ENCODE measurements at places on chromosomes 4 and X. TPM values are rescaled to one million over a fixed set of nuclear protein-coding genes. Genes with fewer than 3 reads are reported as not detected.

GRCh38 chrX:48540028-48540375 lies 488 bp downstream of the TBC1D25 start:
- DNase-seq, result no peak

DNA sequence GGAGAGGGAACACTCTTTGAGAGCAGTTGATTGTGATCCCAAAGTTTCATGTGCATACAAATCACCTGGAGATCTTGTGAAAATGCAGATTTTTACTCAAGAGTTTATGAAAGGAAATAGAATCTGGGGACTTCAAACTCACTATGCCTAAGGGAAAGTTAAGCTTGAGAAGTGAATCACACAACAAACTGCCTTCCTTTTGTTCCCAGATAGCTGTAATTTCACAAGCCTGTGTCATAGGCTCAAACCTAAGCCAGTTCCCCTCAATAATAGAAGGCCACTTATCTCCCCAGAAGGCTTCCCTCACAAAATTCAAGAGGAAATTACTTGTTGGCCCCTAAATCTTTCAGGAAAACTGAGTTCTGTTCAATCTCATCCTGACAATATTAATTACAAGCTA lies 132.8 kb upstream of the MAGEB16 start:
- DNase-seq, result no peak

DNA sequence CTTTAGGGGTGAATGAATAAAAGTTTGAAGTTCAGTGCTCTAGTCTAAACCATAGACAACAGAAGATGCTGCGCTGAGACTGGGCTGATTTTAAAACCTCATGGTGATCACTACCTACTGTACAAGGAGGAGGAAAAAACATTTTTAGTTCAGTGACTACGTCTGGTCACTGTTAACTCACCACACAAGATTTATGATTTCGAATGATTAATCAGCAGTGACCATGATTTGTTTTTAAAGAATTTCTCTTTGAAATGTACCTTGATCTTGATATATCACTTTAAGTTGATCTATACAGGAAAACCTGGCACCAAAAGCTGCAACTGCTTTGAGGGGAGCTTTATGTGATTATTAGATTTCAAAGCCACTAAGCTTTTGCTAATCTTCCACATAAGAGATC lies 286.3 kb downstream of the PDGFC start:
- DNase-seq, result no peak

GRCh38 chrX:15804563-15804962 lies 14.3 kb downstream of the ZRSR2 start:
- DNase-seq, result no peak

GRCh38 chrX:16664626-16665025 lies 14.7 kb downstream of the S100G start:
- DNase-seq, result no peak

DNA sequence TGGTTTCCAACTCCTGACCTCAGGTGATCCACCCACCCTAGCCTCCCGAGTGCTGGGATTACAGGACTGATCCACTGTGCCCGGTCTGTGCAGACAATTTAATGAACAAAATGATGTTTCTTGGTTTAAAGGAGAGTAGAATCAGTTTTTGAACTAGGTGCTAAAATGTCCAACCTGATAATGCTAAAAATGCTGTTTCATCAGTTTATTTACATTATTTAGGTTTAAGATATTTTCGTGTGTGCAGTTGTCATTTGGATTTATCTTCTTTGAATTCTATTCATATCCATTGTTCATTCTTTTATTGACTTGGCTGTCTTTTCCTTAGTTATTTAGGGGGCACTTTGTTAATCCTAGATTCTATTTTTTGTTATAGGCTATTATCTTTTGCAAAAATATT lies 18.0 kb upstream of the GABRB1 start:
- DNase-seq, result no peak

DNA sequence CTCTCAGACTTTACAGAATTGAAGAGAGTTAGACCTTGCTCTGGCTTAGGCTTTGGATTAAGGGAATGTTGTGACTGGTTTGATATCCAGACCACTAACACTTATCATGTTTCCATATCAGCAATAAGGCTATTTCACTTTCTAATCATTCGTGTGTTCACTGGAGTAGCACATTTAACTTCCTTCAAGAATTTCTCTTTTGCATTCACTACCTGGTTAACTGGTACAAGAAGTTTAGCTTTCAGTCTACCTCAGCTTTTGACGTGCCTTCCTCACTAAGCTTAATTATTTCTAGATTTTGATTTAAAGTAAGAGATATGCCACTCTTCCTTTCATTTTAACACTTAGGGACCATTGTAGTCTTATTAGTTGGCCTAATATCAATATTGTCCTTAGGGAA lies 62.6 kb downstream of the CASP6 start:
- DNase-seq, result no peak

DNA sequence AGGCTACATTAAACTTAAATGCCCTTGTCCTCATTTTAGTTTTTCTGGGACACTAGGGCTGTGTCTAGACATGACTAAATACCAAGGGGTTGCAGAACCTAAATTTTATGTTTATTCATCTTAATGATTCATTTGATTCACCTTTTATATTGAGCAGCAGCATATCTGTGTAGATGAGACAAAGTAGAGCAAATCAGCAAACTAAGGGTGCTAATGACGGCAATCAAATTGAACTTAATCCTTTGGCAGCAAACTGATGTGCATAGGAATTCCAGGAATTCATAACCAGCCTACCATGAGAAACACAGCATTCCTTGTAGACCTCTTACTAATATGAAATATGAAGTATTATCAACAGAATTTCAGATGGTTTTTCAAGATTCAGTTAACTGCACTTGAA lies 25.1 kb downstream of the EPHA5 start:
- no peak for DNase-seq

GRCh38 chr4:8199594-8200301 lies 658 bp downstream of the SH3TC1 start:
- DNase-seq, result no peak

DNA sequence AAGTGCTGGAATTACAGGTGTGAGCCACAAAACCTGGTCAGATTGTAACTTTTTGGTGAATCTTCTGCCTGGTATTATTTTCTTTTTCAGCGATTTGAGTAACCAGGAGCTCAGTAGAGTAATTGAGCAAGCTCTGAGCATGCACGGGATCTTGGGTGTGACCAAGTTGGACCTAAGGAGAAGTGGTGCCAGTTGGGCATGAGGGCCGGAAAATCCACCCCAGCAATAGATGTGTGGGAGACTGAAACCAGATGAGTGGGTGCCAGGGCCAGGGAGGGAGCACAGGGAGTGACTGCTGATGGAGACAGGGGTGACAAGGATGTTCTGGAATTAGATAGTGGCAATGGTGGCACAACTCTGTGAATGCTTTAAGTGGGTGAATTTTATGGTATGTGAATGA lies 3.7 kb upstream of the CCNQ start:
- DNase-seq, result no peak

- DNase-seq, result no peak
These were observed 629.6 kb upstream of the HTR2C start for GRCh38 chrX:113954297-113954696.

The GRPR gene
- 2.8 TPM for total RNA-seq

Data from spinal cord (tissue), 10 donors.